AG04449 (cell line): ENCODE measurements at places on chromosomes 7 and 10.

GRCh38 chr10:110350812-110351211 is 46.1 kb upstream of the SMNDC1 start:
- DNase-seq, result no peak

- DNase-seq, result no peak
Observed at GRCh38 chr10:86346799-86347665, 19.6 kb downstream of the GRID1 start.

DNA sequence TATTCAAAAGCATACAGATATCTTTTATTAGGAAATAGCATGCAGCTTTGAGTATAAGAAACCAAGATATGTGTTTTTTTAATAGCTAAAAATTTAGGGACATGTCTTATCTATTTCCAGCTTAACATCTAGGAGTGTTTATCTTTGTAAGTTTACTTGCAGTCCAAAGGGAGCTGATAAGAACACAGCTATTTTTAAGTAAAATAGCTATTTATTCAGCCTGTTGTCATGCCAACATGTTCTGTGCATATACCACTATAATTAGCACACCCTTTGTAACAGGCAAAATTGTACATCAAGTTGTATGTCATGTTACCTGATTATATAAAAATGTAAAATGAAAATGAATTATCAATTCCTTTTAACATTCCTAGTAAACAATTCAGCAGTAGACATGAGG is 29.6 kb downstream of the FAM133B start:
- no peak for DNase-seq

GRCh38 chr7:135672560-135673359 is 10.4 kb downstream of the STMP1 start:
- DNase-seq, result peak; percentile 31
